ENCODE measurements at places on chromosomes 7 and 10.

- DNase-seq, result no peak
Measured at GRCh38 chr10:10831085-10831484, 186.6 kb upstream of the CELF2 start.

- DNase-seq, result no peak
Measured at GRCh38 chr10:22780474-22780885, 66.1 kb upstream of the PIP4K2A start.

DNA sequence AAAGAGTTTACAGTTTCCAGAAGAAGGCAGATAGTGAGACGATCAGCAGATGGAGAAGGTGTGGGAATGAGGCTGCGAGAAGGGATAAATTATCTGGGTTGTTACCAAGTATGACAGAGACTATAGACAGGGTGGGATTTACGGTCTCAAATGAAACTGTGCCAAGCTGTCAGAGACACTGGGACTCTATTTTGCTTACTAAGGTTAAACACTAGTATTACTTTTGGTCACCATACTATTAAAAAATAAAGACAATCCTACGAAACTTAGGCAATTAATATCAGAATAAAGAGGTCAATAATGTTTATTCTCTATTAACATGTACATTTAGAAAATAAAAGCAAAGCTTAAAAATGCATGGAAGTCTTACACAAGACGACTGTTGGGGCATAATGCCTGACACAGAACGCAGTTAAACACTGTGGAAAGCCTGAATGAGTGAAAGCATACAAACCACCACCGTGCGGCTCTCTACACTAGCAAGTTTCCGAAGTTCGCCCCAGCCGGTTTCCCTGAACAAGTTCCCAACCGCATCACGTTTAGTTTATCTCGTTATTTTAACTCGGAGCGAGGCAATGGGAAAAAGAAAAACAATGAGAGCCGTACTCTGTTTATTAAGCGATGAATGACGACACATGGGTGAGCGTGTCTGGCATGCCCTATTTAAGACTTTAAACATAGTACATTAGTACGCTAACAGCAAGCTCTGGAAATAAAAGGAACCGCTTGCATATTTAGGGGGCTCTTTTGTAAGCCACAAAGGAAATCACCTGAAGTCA, 909 bp upstream of the CC2D2B start:
- no peak for DNase-seq

GRCh38 chr7:74101061-74101681, 17.6 kb downstream of the LIMK1 start:
- DNase-seq, result no peak

- no peak for DNase-seq
Measured at GRCh38 chr7:33420311-33420940, 291.1 kb downstream of the BBS9 start.

DNA sequence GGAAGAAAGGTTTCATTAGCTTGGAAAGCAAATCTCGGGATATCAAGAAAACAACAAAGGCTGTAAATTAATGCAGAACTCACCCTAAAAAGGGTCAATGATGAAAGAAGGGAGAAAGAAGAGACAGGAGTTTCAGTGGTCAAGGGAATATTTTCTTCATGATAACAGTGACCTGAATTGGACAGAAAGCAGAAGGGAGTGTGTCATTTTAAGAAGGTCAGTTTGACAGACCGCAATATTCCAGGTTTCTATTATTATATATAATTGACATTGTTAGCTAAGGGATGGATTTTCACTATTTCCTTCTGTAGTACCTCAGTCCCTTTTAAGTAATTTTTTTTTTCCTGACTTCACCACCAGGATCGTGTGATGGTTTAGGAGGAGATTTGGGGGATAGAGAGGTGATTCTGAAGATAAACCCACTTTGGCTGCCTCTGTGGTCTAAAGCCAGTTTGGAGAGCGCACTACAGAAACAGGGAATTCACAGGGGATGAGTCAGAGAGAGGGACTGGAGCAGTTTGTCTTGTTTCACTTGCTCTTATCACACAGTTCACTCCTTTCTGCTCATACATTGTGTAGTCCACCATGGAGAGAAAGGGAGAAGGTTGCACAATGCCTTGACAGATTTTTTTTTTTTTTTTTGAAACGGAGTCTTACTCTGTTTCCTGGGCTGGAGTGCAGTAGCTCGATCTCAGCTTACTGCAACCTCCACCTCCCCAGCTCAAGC, 417.9 kb downstream of the AUTS2 start:
- DNase-seq, result no peak

GRCh38 chr7:155425887-155426286, 32.0 kb upstream of the EN2 start:
- DNase-seq, result no peak

GRCh38 chr7:129089521-129090212, 34.8 kb upstream of the TNPO3 start:
- DNase-seq, result no peak

- no peak for DNase-seq
Measured at GRCh38 chr10:116080553-116080952, 192.5 kb downstream of the GFRA1 start.

GRCh38 chr7:150722431-150722931, 6.1 kb downstream of the GIMAP1 start:
- DNase-seq, result no peak

Measured in activated CD8-positive, alpha-beta memory T cell treated with anti-CD3 and anti-CD28 coated beads for 4 hours (primary cell).